Fibroblast of villous mesenchyme (primary cell): ENCODE measurements at places on chromosomes 7 and 10.
A peak's percentile ranks its signal among the peaks of the same experiment; 100 is the strongest.

DNA sequence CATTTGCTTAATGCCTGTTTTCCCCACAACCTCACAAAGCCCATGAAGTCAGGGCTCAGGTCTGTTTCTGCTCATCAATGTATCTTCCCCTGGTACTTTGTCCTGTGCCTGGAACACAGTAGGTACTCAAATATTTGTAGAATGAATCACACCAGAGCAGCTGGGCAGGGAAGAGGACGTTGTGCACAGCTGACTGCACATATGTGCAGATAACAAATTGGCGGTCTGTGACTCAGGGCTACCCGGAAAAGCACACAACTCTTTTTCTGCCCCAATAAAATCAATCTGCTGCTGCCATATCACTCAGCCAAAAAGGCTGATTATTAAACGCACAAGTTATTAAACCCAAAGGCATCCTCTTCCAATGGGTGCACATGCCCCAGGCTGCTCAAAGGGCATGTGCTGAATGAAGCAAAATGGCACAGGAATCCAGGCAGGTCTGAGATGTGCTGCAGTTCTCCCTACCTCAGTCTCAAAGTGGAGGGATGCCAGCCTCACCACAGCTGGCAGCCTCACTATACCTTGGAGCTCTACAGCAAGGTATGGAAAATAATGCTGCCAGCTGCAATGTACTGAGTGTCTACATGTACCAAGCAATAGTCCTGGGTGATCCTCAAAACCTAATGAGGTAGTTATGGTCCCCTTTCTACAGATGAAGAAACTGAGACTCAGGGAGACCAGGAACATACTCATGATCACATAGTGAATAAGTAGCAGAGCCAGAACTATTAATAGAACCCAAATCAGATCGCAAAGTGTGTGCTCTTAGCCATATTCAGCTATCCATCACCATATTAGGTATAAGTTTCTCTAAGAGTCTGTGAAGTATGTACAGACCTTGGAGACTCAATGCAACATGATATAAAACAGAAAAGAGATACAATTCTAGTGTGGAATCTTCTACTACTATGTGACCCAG, 43.4 kb downstream of the SORBS1 start:
- peak; percentile 44 for DNase-seq

DNA sequence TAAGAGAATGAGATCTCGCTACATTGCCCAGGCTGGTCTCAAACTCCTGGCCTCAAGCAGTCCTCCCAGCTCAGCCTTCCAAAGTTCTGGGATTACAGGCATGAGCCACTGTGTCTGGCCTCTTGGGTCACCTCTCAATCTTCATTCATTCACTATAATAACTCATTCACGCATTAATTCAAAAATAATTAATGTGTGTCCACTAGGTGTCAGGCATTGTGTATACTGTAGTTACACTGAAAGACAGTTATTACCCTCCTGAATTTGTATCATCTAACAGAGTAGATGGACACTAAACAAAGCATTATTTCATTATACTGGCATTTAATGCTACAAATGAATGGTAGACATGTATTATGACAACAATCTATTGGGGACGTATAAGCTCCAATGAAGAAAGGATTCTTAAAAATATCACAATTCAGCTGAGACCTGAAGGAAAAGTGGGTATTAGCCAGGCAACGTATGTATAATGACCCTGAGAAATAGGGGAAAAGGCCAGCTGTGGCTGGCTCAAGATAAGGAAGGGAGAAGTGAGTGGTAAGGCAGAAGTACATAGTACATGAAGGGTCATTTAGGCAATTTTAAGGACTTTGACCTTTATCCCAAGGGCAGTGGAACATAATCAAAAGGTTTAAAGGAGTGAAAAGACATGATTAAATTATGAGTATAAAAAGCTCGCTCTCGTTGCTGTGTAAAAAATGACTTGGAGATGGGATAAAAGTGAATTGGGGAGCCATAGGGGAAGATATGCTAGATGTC, 150.7 kb downstream of the BTAF1 start:
- DNase-seq: no peak

- DNase-seq: peak; percentile 52
Measured at GRCh38 chr7:105399043-105399725, 10.5 kb upstream of the SRPK2 start.

- peak; percentile 72 for DNase-seq
Measured at GRCh38 chr7:41979834-41980307, 257.1 kb downstream of the GLI3 start.

DNA sequence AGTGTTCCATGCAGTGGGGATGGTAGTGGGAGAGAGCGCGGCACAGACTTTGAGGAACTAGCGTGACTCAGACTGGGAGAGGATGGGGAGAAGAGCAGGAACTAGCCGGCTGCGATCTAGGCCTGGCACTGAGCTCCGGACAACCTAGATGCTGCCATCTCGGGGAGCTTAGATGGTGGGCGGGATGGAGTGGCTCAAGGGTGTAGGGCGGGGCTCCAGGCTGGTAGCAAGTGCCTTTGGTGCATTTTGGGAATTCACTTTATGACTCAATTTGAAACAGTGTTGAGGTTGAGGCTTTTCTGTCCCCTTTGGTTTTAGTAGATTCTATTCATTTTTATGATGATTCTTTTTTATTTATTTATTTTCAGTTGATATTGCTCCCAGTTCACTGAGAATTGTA, 185.3 kb upstream of the GPR26 start:
- DNase-seq: no peak

DNA sequence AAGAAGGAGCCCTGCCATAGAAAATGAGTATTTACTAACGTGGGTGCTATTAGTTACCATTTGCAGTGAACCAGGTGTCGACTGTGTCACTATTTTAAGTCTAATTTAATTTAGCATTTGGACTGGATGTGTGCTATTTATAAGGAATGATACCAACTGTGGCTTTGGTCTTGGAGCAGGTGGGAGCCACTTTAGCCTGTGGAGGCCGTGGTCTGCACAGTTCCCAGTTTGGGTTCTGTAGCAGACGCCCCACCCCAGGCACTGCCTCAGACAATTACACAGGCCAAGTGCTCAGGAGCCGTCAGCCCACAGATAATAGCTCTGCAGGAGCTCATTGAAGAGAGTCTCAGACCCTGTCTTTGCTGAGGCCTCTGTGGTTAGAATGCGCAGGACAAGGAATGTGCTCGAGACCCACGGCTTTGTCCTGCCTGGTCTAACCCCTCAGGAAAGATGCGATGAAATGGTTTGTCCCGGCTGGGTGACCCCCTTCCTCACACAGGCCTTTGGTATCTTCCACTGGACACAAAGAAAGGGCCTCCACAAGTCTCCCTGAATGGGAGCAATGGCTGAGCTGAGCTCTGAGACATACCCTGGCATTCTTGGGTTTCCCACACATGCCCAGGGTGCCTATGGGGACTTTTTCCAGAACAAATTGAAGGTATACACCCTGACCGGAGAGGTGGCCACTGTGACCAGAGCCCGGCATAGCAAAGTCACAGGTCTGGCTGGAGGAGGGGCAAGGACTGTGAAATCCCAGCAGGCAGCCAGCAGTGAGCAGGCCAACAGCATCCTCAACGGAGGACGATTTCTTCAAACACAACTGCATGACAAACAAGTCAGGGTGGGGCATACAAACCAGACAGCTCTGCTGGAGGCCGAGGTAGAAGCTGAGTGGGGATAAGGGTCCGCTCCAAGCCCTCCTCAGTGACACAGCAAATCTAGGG, 251.2 kb downstream of the ARHGAP12 start:
- DNase-seq: no peak

- peak; percentile 100 for DNase-seq
Measured at GRCh38 chr7:151428378-151429236, 11.3 kb downstream of the CRYGN start.

GRCh38 chr10:84138478-84139125, 707 bp upstream of the GHITM start:
- DNase-seq: peak; percentile 91

- no peak for DNase-seq
Measured at GRCh38 chr10:31959461-31960173, 31.0 kb upstream of the ARHGAP12 start.

DNA sequence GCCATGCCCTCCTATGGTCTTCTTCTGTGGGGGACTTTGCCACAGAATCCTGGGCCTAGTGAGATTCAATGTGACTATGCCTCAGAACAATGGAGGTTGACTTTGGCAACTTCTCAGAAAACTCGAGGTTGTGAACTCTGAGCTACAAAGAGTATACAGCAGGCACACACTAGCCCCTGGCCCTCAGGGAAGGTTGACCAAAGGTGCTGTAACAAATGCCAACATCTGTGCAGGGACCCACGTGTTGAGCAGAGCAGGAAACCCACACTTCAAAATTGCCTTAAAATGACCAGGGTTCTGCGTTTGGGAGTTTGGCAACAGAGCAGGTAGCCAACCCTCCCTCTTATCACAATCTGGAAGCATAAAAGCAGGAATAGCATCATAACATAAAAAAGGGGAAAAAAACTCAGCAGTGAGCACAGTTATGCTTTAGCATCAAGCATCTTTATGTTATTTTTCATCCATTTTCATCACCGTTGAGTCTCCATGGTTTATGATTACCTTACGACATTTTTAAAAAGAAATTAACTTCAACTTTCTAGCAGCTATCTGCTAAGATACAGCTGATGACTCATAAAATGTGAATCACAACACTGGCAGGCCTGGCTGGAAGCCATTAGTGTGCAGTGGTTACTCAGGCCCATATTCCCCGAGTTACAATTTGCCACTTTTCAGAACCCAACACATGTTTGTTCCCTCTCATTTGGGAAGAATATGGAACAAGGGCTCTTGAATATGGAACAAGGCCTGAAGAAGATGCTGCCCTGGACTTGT, 11.1 kb downstream of the PRLHR start:
- peak; percentile 48 for DNase-seq

GRCh38 chr10:34058845-34059614, 724.6 kb upstream of the NRP1 start:
- DNase-seq: no peak

GRCh38 chr7:125876431-125876830, 946.8 kb upstream of the POT1 start:
- DNase-seq: no peak

GRCh38 chr10:84542522-84543490, 214.4 kb downstream of the CCSER2 start:
- no peak for DNase-seq

DNA sequence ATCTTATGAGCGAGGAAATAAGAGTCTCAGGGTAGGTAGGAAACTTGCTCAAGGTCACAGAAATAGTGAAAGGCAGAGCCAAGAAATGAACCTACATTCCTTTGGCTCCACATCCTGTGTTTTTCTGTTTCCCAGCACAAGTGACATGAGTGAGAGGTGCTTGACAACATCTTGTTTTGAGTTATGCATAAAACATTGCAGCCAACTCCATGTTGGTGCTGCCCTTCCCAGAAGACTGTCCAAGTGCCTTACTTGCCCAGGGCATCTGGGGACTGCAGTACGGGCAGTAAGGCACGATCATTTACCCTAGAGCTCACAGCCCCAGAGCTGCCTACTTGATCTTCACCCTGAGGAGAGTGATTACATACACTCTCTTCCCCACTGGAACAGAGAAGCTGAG, 148.8 kb downstream of the NOC3L start:
- DNase-seq: no peak

DNA sequence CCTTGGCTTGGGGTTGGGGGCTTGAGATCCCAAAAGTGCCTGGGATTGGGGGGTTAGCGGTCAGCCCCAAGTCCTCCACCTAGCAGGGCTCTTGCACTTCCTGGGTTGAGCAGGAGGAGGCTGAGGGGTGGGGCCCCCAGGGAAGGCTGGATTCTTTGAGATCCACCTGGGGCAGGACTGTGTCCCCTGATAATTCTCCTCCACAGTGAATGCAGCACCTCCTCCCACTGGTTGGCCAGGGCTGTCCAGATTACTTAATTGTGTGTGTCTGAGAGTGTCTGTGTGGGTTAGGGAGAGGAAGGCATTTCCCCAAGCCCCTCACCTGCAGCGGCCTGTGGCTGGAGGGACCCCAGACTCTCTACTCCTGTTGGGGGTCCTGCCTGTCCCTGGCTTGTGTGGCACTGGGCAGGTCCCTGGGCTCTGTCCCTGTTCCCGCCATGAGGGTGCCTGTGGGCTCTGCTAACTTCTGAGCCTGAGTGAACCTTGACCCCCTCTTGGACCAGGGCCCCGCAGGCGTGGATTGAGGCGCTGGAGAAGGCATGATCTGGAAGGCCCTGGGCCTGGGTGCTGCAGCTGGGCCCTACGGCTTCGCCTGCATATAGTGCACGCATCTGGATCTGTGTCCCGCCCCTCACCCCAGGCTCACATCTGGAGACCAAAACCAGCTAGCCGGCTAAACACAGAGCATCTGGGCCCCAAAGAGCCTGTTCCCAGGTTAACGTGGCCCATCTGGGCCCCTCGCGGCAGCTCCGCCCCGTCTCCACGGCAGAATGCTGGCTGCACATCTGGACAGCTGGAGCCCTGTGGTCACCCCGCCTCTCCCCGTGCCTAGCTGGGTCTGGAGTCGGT, 10.4 kb downstream of the TMEM270 start:
- no peak for DNase-seq

- DNase-seq: no peak
Measured at GRCh38 chr10:105706281-105707026, 1065.4 kb downstream of the SORCS3 start.

DNA sequence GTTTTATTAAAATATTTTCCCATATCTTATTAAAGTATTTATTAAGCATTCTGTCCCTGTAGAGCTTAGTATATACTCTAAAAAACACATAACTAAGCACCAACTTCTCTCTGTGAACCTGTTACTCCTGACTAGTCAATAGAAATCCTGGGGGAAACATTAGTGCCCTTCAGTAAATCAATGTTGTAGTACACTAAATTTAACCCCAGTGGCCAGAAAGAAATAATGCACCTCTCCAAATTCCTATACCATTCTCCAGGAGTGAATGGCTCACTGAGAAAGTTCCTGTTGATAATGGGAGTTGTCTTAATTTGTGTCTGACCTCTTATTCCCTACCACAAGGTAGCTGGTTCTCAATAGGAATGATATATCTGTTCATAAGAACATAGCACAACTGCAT, 188.2 kb downstream of the SEMA3D start:
- no peak for DNase-seq

- DNase-seq: no peak
Measured at GRCh38 chr7:27700501-27700900, 37.8 kb upstream of the HIBADH start.

GRCh38 chr7:37393476-37393875, 55.2 kb downstream of the ELMO1 start:
- no peak for DNase-seq

- DNase-seq: no peak
Measured at GRCh38 chr10:125555267-125555666, 127.7 kb downstream of the TEX36 start.
